Activated CD8-positive, alpha-beta memory T cell treated with anti-CD3 and anti-CD28 coated beads for 1 hour (primary cell): ENCODE measurements at places on chromosomes 4 and X.

DNA sequence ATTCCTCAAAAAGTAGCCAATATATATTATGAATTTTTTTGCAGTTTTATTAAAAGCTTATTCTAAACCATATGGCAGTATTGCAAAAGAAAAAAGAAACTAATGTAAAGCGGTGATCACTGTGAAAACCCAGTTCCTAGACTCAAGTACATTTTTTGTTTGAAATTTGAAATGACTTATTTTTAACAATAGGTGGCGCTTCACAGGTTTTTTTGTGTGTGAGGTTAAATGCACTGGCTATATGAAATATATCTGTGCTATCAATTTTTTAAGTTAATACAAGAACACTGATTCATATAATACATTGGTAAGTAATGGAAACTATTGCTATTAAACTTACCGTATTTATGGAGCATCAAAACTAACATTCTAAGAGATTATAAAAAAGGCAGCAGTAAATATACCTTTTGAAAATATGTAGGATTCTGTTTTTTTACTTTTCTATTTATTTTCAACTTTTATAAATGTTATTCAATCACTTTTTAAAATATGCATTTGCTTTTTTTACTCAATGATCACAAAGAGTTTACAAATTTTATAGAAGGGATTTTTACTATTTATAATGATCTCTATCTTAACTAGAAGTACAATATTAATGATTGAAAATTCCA is 5.6 kb upstream of the SPRY1 start:
- no peak for DNase-seq

DNA sequence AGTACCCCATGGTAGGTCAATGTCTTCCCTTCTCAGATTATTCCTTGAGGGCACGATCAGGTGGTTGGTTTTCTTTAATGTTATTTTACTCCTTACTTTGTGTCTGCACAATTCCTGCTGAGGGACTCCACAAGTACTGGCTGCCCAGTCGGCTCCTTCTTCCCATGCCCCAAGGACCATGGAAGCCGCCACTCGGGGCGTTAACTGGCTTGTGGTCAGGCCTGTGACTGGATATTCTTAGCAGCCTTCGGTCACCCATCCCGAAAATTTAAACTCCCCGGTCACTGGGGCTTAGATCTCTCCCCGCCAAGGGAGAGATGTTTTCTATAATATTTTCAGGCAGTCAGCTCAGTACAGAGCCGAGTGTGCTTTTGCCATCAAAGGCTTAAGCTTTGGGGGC is 24.7 kb upstream of the BCOR start:
- DNase-seq: no peak

- no peak for DNase-seq
Measured at GRCh38 chr4:39181520-39181904, 817 bp upstream of the WDR19 start.

DNA sequence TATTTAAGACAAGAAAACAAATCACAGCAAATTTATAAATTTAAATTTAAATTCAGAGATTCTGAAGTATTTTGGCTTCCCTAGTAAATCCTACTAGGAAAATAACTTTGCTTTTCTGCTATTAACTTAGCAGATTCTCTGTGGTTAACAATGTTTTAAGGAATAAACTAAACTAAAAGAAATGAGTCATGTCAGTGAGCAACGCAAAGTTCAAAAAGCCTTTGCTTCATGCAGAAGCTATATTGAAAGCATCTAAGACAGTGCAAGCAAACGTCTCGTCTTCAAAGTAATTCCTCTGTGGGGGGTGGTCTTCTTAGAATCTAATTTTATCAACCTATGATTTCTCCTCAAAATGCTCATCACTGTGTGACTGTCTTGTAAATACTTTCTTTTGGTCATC is 30.1 kb downstream of the GABRB1 start:
- no peak for DNase-seq

DNA sequence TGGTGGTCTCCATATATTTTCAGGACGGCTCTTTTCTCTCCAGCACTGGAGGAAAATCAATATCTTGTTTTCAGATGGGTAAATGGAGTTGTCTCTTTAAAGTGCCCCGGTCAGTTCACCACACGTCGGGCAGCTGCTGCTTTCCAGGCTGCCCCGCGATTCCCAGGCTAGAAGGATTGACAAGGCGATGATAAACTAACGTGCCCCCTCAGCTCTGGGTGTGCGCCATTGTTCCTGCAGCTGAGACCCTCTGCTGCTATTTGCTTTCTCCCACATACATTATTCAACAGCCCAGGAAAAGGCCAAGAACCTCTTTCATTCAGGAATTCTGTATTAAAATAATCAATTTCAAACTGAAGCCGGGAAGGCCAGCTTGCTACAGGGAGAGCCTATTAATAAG is 254.5 kb downstream of the SOX3 start:
- DNase-seq: no peak

GRCh38 chr4:117096886-117097285 is 11.5 kb upstream of the TRAM1L1 start:
- DNase-seq: no peak

- DNase-seq: no peak
Measured at GRCh38 chr4:153241970-153242838, 38.0 kb downstream of the TRIM2 start.
